Right ventricle myocardium superior (tissue), 1 donor: ENCODE measurements at places on chromosomes 11 and 22.

DNA sequence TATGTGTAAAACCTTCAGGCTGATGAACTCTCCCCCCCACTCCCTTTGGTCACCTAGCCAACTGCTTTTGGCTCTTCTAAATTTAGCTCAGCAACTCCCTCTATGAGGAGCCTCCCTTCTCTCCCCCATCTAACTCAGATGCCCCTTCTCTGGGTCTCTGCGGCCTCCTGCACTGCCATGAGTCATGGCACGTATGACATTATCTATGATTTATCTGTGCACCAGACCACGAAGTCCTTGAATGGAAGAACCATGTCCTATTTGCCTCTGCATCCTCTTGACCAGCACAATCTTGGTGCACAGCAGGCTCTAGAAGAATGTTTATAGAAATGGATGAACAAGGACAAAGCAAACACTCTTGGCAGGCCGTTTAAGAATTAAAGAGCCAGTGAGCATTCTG lies 46.0 kb downstream of the RPL27A start:
- no peak for DNase-seq

DNA sequence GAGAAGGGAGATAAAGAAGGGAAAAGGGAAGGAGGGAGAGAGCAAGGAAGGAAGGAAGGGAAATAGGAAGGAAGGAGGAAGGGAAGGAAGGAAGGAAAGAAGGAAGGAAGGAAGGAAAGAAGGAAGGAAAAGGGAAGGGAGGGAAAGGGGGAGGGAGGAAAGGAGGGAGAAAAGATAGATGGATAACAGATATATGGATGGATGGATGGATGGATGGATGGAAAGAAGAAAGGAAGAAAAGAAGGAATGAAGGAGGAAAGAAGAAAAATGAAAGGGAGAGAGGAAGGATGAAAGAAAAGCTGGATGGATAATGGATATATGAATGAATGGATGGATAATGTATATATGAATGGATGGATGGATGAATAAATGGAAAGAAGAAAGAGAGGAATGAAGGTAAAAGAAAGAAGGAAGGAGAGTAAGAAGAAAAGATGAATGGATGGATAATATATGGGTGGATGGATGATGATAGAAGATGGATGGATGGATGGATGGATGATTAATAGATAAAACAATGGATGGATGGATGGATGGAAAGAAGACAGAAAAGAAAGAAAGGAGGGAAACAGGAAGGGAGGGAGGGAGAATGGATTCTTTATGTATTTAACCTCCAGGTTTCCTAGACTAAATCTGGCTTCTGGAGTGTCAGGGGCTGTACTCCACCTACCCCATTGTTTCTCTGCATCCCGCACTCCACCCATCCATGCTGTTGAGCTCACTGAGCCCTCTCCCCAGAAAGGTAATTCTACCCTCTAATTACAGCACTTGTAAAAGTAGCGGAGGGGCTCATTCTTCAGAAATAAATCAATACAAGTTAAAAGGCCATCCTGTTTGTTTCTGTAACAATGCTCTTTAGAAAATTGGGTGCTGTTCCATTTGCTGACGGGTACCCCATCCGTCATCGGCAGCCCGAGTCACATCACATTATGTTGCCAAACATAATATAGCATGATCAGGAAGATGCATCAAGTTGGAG lies 506.1 kb downstream of the MIAT start:
- no peak for DNase-seq

- DNase-seq = no peak
These were observed 18.0 kb upstream of the TMEM135 start for GRCh38 chr11:87019613-87020271.

GRCh38 chr11:99229544-99229943 lies 208.8 kb downstream of the CNTN5 start:
- DNase-seq = no peak

DNA sequence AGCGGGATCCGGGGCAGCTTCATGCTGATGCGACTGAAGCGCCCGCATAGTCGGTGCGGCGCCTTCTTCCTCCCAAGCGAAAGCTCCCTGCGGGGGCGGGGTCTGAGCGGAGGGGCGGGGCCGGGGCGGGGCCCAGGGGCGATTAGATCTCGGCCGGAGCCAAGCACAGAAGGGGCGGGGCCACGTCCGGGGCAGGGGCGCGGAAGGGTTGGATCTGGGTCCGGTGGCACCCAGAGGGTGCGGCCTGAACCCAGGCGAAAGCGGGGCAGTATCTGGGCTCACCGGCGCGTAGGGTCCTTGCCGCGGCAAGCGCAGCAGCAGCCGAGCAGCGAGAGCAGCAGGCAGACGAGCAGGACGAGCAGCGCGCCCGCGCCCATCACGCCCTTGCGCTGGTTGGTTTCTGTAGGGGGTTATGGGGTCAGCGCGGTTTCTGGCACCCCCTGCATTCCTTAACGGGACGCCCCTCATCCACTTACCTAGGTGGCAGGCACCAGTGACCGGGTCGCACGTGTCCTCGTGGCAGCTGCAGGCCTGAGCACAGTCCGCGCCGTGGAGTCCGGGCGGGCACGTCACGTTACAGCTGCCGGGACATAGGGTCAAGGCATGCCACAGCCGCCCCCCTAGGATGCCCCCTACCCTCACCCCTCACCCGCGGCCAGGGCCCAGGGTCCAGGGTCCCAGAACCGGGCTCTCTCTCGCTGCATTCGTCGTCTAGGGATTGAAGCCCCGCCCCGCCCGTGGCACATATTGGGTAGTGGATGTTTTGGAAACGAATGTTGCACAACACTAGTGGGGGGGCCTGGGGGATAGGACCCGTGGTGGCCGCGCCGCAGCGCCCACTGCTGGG lies 8.1 kb downstream of the SCARF2 start:
- DNase-seq = peak; percentile 78

DNA sequence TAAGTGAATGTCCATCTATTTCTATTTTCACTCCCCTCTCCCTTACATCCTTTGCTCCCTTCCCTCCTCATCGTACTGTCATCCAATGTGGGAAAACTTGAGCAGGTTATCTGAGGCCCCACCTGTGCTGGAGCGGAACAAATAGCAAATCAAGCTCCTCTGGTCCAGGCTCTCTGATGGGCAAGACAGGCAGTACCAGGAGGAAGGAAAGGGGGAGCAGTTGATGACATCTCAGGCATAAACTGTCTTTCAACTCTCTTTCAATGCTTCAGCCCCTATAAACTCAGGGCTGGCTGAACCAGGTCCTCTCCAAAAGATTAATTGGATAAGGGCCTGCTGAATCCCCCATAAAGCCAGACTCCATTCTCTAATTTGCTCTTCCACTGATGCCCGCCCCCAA lies 1.5 kb upstream of the CCKBR start:
- DNase-seq = no peak

DNA sequence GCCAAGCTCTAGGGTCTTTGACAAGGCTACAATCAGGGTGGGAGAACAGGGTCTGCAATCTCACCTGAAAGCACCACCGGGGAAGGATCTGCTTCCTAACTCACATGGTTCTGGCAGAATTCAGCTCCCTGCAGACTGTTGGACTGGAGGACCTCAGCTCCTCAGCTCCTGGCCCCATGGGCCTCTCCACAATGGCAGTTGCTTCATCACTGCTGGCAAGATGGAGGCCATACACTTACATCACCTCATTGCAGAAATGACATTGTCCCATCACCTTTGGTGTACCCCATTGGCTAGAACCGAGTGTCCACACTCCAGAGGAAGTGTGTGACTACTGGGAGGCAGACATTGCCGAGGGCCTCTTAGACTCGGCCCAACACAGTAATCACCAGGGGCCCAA lies 20.9 kb upstream of the MPPED1 start:
- DNase-seq = no peak

GRCh38 chr22:26906464-26906863 lies 249.1 kb downstream of the MIAT start:
- no peak for DNase-seq

- no peak for DNase-seq
These were observed 509.0 kb upstream of the LARGE1 start for GRCh38 chr22:34429314-34429713.
